Liver (tissue), 10 donors: ENCODE measurements at places on chromosomes 3 and 15.

DNA sequence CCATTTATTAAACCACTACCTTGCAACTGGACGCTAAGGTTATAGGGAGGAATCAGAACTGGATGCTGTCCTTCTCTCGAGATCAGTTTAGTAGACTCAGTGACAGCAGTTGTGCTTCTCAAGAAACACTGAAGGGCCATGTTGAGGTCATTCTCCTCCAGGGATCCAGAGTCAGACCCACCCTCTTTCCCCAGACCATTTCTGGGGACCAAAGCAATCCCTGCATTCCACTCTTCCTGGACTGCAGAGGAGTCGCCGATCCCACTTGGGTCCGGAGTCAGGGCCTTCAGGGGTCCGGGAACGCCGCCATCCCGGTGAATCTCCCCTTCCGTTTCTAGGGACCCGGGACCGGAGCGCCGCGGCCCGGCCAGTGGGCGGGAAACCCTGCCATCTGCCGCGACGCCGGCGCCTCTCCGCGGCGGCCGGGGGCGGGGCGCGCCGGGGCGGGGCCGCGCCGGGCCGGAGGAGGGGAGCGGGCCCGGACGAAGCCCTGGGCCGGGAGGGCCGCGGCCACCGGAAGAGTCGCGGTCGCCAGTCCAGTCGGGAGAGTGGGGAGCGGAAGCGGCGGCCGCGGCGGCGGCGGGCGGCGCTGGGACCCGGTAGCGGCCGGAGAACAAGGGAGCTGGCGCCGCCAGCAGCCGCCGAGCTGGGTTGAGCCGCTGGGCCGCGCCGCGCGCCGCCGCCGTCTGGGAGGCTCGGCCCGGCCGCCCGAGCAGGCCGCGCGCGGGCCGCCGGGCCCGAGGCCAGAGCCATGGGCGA lies at the start of gene DVL3:
Gene DVL3 (plus strand): TSS at position 493 of the 759 bp plus-strand sequence. CDS start 259 bp downstream, at position 752.
- DNase-seq = peak; percentile 61

DNA sequence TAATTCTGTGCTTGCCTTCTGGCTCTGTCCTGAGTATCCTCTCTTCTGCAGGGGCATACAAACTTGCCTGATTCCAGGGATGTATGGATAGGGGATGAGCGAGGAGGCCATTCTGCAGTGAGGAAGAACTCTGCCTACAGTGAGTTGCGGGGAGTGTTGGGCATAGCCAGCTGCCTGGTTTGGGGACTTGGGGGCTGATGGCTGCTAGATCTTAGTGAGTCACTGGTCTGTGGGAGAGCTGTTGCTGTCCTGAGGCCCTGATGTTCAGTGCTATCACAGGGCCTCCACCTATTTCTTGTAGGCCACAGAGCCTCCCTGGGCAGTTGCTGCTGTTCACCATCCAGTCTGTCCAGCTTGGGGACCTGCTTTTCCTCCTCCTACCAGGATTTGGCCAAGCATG lies 20.3 kb downstream of the CDAN1 start:
- DNase-seq = no peak

GRCh38 chr3:111385971-111386495 lies 156.0 kb upstream of the CD96 start:
- DNase-seq = no peak

- DNase-seq = no peak
Measured at GRCh38 chr3:9903238-9903624, 583 bp downstream of the IL17RE start.

GRCh38 chr3:195897853-195898415 lies 10.4 kb downstream of the TNK2 start:
- no peak for DNase-seq

DNA sequence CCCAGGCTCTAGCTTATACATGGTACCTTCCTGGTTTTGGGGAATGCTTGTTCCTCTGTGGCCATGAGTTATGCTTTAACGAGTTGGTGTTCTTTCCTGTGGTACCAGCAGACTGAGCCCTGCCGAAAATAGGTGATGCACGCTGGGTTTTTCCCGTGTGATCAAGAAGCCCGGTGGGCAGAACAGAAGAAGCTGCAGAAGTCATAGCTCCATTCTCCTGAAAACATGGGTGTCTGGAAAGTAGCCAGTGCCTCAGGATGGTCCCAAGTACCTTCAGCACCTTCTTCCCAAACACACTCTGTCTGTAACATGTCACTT lies 25.2 kb downstream of the MAPKBP1 start:
- no peak for DNase-seq

GRCh38 chr15:75067123-75067830 lies 43.9 kb downstream of the PPCDC start:
- DNase-seq = no peak
